ENCODE measurements at places on chromosomes 3 and 15.

DNA sequence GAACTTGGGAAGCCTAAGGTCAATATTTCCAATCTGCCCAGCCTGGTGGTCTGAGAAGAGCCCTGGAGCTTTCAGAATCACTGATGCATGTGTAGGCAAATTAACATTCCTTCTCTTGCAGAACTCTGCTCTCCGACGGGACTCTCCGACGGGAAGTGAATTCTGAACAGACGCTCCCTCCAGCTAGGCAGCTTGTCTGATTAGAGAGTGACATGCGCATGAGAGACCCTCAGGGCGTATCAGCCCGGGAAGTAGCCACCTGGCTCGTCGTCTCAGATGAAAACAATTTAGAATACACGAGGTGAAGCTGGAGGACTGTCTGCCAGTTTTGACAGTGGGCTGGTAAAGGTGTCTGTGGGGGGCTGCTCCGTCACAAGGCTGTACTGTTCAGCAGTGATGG lies 103.1 kb downstream of the DGKG start:
- no peak for DNase-seq

- DNase-seq: no peak
Observed at GRCh38 chr15:62832231-62832630, 210.3 kb upstream of the TPM1 start.

GRCh38 chr3:136042608-136043221 lies 77.2 kb downstream of the PPP2R3A start:
- peak; percentile 57 for DNase-seq

DNA sequence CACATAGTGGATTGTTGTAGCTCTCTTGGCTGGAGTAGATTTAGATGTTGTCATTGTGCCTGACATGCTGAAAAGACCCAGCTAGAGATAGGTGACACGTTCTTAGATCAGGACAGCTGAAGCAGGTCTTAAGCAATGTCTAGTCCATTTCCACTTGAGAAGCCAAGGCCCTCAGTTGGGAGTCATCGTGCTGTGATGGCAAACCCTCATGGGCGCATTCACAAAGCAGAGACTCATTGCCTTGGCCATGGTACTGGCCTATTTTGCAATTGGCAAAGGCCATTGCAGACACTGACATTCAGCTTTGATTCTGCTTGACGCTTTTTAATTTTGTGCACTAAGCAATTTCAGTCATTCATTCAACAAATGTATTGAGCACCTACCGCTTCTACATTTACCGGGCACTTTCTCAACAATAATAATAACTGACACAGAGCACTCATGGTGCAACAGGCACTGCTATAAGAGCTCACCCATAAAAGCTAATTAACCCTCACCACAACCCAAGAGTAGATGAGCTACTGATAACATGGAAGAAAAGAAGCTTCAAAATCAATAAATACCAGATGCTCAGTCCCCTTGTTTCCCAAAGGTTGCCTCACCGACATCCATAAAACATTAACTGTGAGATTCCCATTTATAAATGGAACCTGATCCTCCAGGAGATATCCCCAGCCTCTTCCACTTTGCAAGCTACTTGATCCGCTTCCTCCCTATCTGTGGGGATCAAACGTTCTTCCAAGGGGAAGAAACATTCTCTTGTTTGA lies 200.1 kb downstream of the TLE3 start:
- no peak for DNase-seq

GRCh38 chr3:12187448-12188327 lies 29.0 kb upstream of the TIMP4 start:
- no peak for DNase-seq

DNA sequence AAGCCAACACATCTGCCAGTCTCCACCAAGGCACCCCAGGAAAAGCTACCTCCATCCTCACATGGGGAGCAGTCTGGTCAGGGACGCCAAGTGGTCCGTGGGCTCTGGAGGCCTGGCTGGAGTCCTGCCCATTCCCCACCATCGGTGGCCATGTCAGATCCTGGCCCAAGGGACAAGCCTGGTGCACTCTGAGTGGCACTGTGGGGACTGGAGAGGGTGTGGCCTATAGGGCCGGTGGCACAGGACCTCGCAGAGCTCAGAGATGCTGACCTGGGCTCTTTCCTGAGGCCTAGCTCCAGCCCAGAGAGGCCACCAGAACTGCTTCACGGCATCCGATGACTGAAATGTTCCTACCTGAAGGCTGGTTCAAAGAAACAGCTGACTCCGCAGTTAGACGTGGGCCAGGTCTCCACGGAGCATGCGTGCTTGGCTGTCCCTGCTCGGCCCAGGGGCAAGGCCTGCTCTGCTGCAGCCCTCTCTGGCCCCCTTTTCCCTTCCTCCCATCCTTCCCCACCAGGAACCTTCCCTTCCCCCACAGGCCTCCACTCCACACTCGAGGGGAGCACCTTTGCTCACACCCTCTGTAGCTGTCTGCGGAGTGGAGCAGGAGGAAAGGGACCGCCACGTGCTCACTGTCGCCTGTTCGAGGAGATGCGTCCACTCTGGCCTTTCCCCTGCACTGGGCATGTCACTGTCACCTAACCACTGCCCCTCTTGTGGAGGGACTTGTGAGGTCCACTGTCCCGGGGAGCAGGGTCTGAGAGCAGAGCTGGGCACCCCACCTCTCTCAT lies 119.3 kb downstream of the CHSY1 start:
- DNase-seq: no peak

DNA sequence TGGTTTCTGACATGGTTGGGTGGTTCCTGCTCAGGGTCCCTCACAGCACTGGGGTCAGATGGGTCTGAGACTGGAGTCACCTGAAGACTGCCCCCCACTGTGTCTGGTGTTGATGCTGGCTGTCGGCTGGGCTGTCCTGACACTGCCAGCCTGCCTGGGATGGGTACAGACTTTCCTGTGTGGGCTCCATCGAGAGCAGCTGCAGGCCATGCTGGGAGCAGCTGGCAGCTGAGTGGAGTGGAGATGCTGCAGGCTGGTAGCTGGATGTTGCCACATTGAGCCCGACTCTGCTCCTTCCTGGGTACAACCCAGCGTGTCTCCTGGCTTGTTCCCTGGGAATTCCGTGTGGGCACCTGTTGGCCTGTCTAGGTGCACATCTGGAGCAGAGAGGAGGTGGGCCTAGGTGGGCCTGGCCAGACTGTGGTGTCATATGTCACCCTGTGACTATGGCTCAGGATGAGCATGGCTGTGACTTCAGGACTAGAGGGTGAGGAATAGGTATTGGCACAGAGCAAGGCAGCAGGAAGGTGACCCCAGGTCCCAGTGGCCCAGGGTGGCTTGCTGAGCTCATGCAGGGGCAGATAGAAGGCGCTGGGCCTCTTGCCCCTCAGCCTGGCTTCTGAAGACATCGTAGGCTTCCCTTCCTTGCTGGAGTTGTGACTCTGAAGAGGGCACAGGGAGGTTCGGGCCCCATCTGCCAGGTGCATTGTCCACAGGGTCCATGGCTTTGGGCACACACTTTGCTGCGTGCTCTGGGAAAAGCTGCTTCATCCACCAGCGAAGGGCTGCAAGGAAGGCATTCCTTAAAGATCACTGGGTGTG lies 40.0 kb upstream of the PRR23E start:
- DNase-seq: no peak

- no peak for DNase-seq
Observed at GRCh38 chr3:188052169-188053035, 101.6 kb upstream of the LPP start.

DNA sequence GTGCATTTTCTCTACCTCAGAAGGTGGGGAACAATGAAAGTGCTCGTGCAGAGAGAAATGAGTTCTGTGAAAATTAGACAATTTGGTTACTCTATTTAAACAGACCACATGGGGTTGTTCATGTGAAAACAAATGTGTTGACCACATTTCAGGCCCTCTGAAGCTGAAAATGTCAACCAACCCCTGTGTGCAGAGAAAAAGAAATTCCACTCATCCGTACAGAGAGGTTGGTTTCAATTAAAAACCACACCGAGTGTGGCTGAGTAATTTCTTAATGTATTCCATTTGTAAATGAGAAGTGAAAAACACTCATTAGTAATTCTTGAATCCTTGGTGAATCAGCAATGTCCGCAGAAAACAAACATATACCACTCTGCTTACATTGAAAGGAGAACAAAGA lies 46.9 kb upstream of the SLC7A14 start:
- DNase-seq: no peak

GRCh38 chr3:73759297-73759711 lies 134.6 kb upstream of the PDZRN3 start:
- no peak for DNase-seq

DNA sequence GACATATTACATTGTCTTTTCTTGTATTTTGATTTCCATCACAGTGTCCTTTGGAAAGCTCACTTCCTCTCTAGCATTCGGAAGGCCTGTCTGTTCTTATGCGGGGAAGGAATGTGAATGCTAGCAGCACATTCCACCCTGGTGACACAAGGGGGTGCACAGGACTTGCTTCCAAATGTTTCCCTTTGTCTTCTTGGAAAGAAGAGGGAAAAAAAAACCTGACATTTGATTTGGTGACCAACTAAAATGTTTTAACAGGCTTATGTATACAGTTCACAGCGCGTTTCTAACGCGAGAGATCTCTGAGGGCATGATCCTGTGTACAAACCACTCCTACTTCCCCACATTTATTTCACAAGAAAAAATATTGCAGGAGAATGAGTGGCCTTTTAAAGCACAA lies 107.6 kb upstream of the FXR1 start:
- DNase-seq: peak; percentile 47

Data from NCI-H1092 (cell line).